ENCODE measurements at places on chromosomes 6 and 20.

DNA sequence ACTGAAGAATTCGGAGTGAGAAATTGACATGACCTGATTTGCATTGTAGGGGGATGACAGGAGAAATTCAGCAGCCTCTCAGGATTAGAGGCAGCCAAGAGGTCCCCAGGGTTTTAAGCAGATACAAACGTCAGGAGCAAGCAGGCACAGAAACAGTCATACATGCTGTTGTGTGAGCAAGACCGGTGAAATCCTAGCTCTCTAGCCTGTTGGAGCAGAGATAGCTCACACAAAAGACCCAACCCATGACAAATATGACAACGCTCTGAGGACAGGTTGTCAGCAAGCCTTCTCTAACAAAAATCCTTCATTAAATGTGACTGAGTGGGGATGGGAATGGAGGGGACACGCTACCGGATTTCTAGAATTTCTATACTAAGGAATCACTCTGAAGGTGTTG lies 23.0 kb upstream of the AKAP12 start:
- H3K27me3 ChIP-seq: peaks cover 19% of the 10 kb centered on the region
- peaks cover 2% of the 10 kb centered on the region for H3K4me1 ChIP-seq

GRCh38 chr6:14713966-14714631 lies 531.8 kb upstream of the JARID2 start:
- H3K4me3 ChIP-seq: no peak overlapping the region
- H3K4me1 ChIP-seq: peaks cover 14% of the 10 kb centered on the region
- H3K36me3 ChIP-seq: no peaks in the 10 kb centered on the region
- no peaks in the 10 kb centered on the region for H3K27me3 ChIP-seq
- no peak for DNase-seq
- no peak overlapping the region for H3K27ac ChIP-seq

- peaks cover 74% of the 10 kb centered on the region for H3K27me3 ChIP-seq
- no peak overlapping the region for H3K4me3 ChIP-seq
- no peaks in the 10 kb centered on the region for H3K36me3 ChIP-seq
Measured at GRCh38 chr20:40683221-40683893, 5.7 kb downstream of the MAFB start.

- H3K4me1 ChIP-seq: no peaks in the 10 kb centered on the region
- DNase-seq: no peak
- no peak overlapping the region for H3K27ac ChIP-seq
- H3K4me3 ChIP-seq: no peak overlapping the region
Measured at GRCh38 chr6:29757701-29758293, 34.6 kb downstream of the HLA-F start.

DNA sequence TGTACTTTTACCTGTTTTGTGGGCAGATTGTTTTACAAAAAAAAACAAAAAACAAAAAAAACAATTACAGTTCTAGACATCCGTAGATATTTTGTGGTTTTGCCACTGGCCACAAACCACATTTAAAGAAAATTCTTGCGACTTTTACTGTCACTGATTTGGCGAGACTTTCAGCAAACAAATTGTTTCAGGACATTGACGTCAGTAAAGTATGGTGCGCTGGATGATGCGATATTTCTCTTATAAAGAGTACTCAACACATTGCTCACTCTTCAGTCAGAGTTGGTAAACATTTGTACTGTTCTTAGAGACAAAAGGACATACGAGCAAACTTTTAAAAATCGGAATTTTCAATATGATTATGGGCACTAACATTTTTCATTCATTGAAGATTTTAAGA lies 229.8 kb downstream of the HAO1 start:
- no peaks in the 10 kb centered on the region for H3K4me1 ChIP-seq
- H3K36me3 ChIP-seq: no peaks in the 10 kb centered on the region
- H3K27me3 ChIP-seq: no peaks in the 10 kb centered on the region
- no peak for DNase-seq
- no peak overlapping the region for H3K27ac ChIP-seq

DNA sequence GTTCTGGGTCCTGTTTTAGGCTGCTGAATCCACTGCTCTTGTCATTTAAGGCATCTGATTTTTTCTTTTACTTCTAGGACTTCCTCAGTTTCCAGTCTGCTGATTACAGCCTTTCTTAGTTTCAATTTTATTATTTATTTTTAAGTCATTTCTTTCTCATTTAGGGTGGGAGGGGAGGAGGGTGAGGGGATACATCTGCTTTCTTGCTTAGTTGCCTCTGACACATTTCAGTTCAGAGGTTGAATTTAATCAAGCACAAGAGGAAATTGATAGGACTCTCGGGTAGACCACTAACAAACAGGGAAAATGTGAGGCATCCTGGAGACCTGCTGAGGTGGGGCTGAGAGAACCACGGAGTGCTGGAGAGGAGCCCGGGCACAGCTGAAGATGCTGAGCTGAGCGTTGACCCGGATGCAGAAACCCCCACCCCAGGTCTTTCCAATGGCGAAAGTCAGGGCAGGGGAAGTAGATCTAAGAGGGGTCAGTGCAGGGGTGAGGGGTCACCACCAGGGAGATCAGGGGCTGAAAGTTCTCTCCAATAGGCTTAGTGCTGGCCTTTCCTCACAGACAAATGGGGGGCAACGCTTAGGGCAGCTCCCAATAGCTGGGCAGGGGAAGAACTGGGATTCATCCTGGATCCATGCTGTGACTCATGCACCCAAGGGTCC lies 7.6 kb upstream of the TREML2 start:
- no peaks in the 10 kb centered on the region for H3K36me3 ChIP-seq
- no peak overlapping the region for H3K4me3 ChIP-seq
- no peaks in the 10 kb centered on the region for H3K4me1 ChIP-seq

DNA sequence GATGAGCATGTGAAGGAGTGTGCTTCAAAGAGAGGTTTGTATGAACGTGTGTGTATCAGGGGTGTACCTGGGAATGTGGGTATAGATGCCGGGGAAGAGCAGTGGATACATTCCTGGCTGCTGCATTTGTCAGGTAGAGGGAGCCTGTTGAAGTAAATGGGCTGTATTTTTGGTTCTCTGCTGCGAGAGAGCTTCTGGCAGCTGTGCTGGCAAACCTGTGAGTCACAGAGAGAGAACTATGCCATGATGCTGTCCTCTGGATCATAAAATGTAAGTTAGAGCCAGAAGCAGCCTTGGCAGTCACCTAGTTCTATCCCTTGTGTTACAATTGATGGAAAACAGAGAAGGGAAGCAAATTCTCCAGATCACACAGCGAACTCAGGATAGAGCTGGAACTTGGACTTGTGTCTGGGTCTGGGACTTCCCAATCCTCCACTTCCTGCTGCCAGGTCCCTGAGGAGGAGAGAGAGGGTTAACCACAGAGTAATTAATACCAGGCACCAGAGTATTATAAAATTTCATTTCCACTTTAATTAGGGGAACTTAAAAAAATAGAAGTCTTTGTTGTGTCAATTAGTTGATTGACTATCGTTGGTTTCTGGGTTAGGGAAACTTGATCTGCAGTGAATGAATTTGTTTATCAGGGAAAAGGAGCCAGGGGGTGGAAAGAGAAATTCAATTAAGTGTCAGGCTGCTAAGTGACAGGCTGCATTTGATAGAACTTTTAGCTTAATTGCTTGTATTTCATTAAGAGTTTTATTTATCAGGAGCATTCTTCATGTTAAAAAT lies 41.1 kb upstream of the GTSF1L start:
- no peaks in the 10 kb centered on the region for H3K4me1 ChIP-seq
- H3K27me3 ChIP-seq: peaks cover 6% of the 10 kb centered on the region
- no peak overlapping the region for H3K4me3 ChIP-seq
- DNase-seq: peak; percentile 50
- no peaks in the 10 kb centered on the region for H3K36me3 ChIP-seq

Measured in IMR-90 (cell line).